ENCODE measurements at places on chromosomes 1 and 21.

DNA sequence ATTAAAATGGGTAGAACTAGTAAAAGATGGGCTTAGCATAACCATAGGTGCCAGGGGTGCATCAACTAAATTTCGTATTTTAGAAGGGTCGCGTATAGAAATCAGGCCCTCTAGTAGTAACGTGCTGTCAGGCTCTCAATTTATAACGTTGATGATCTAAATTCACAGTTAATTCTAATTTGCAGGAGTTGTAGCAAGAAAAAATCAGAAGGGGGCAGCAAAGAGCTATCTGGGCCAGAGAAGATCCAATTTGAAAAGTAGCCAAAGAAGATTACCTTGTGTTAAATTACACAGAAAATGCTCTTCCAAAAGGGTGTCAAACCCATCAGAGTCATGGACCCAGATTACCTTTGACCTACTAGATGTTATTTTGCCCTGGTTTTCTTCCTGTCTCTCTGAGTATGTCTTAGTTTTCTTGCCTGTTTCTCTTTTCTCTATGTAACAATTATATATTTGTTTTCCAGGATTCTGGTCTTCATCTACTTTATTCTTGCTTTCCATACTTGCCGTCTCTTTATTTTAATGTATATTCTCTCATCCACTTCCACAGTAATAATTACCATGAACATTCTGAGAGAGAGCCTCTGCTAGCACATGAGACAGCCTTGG lies 1030.9 kb downstream of the AMY1C start:
- no peak for DNase-seq

DNA sequence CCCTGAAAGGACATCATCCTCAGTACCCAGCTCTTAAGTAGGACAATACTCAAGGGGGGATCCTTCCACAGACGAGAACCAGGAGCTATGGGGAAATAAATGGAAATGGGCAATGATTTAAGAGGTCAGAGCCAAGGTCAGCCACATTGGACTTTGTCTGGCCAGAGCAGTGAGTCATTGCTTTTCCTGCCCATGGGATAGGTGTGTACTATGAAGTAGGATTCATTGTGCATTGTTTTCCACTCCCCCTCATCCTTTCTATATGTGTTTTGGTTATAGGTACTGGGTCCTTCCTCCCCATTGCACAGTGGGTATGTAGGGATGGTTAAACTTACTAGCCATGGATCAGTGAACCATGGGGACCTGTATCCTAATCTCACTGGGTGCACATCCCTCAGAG lies 328.9 kb upstream of the USP25 start:
- no peak for DNase-seq

DNA sequence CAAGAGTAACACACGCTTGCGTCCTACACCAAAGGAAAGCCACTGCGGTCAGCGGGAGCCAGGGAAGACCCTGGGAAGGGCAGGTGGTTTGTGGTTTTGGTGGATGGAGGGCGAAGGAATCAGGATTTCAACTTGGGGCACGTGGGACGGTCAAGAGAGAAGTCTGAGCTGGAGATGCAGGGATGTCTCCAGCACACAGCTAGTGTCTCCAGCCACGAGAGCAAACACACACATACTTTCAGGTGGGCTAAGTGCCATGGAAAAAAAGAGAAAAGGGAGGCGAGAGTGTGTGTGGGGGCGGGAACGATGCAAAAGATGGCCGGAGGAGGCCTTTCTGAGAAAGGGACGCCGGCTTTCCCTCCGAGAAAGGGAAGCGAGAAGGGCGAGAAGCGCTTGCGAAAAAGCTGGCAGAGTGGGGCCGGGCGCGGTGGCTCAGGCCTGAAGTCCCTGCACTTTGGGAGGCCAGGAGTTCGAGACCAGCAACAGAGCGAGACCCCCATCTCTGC lies 1.4 kb upstream of the SRRM1 start:
- no peak for DNase-seq

- DNase-seq = no peak
These were observed at the start of gene CDK18 for GRCh38 chr1:205504311-205505075. Gene CDK18 (plus strand): TSS chr1:205504669. CDS start chr1:205523168, 18,499 bp downstream.

- DNase-seq = no peak
These were observed 58.7 kb upstream of the APOBEC4 start for GRCh38 chr1:183711741-183712361.

DNA sequence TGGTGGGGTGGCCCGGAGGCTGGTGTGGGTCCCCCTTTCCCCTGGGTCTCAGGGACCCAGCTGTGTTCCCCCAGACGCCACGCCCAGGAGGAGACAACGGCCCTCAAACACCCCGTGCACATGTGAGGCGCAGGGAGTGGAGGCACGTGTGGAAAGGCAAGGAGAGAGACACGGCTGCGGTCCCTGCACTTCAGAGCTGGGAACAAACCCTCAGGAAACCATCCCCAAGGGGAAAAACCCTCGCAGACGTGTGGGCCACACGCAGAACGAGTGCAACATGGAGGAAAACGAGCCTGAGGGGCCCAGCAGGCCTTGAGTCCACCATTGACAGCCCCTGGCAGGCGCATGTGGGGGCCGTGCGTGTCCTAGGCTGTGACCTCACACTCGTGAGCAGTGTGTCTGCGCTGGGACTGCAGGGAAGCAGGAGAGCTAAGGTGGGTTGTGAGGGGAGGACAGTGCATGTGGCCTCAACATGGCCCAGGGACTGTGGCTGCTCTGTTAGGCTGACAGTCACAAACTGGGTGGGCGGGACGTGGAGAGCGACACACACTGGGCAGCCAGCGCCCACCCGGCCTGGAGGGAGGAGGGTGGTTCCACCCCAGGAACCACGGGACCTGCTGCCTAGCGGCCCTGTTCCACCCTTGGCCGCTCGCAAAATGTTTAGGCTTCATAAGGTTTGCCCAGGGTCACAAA lies 20.0 kb downstream of the ITGB2 start:
- no peak for DNase-seq

DNA sequence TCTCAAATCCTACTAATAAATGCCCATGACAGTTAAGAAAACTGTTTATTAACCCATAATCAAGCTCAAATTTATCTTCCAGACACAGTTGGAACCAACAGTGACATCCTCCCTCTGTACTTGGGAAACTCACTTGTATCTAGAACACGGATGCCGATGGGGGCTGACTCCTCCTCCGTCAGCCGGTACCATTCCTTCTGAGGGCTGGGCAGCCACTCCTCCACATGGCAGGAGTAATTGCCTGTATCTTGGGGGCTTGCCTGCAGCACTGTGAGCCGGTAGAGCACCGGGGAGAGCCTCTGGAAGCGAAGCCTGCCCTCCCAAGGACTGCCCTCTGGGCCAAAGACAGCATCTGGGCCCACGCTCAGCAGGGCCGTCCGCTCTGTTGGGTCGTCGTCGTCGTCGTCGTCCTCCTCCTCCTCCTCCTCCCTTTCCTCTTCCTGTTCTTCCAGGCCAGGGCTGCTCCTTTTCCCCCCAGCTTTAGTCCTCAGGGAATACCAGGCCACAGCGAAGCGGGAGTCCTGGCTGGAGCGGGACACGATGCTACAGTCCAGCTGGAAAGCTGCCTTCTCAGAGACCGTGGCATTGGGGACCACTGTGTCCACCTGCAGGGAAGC lies 8.5 kb upstream of the CD58 start:
- no peak for DNase-seq

DNA sequence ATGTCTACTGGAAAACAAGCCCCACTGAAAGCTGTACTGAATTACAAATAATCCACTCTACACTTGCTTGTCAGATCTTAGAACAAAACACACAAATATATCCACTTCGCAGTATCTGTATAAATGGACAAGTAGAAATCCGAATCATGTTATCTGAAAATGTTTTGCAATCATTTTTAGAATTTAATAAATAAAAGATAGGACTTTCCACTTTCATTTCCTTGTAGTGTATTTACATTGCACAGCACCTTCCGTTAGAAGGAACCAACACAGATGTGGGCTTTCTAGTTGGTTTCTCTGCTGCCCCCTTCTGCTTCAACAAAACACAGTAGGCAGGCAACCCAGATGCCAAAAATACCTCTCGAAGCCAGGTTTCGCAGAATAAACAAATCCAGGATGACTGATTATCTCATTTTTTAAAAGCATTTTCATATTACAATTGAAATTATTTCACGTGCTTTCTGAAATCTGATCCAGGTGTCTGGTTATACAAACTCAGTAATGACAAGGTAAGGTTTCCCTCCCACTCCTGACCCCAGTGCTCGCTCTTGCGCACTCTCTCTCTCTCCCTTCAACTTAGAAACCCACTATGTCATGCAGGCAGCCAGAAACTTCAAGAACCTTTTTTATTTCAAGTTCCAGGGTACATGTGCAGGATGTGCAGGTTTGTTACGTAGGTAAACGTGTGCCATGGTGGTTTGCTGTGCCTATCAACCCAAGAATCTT lies 389.9 kb downstream of the SMYD3 start:
- DNase-seq = no peak

DNA sequence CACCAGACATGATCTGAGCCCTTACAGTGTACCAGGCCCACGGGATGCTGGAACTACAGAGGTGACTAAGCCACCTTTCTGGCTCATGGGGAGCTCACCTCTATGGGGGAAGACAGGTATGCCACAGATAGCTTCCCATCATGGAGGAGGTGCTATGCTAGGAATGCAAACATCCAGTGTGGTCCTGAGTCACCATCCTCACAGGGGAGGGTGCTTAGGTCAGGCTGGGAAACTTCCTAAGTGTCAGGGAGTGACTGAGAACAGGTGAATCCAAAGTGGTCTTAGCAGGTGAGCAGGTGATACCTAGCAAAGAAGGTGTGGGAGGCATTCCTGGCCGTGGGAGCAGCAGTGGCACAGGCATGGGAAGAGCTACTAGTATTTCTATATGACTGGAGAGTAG lies 8.6 kb upstream of the RASSF5 start:
- DNase-seq = no peak

- DNase-seq = no peak
These were observed 265.7 kb downstream of the GRIK3 start for GRCh38 chr1:36768486-36769178.

GRCh38 chr1:189500778-189501177 lies 976.9 kb downstream of the BRINP3 start:
- no peak for DNase-seq

GRCh38 chr1:223201967-223202366 lies 58.9 kb upstream of the TLR5 start:
- DNase-seq = no peak

DNA sequence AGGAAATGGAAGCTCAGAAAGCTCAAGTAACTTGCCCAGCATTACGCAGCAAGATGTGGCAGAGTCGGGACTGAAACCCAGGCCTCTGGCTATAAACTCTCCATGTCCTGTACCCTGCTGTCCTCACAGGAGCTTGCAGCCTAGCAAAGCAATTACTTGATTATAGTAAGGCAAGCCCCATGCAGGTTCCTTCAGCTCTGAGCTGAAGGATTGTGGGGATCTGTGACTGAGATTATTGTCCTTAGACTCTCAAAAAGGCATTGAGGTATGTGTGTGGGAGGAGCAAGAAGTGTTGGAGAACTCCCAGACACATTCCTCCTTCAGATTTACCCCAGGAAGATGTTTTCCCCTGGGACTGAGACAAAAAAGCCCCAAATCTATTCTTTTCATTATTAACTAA lies 124.0 kb upstream of the SPATA6 start:
- no peak for DNase-seq

GRCh38 chr1:57934745-57935144 lies 510.9 kb upstream of the DAB1 start:
- no peak for DNase-seq

- DNase-seq = no peak
These were observed 29.4 kb upstream of the IFNLR1 start for GRCh38 chr1:24216276-24217074.

GRCh38 chr1:234604495-234605398 lies 5.2 kb downstream of the IRF2BP2 start:
- no peak for DNase-seq

- DNase-seq = no peak
These were observed 11.2 kb downstream of the CFHR2 start for GRCh38 chr1:196954778-196955177.

DNA sequence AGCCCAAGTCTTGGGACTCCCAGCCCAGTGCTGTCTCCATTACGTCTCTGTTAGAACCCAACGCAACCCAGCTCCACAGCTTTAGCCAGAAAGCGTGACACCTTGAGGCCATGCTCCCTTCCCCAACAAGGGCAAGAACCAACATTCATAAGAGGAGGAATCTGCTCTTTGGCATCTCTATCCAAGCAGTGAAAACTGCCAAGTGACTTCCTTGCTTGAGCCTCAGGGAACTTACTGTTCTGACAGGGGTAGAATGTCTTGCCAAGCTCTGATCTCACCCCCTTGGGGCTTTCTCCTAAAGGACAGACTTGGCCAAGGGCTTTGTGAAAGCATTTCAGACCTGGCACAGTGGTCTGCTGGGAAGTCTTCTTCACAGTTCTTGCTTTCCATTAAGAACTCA lies 56.6 kb downstream of the SYT6 start:
- DNase-seq = no peak

- DNase-seq = no peak
These were observed 27.4 kb downstream of the RSPH1 start for GRCh38 chr21:42468491-42469131.

All from esophagus squamous epithelium (tissue), 5 donors.